Natural killer cell (primary cell): ENCODE measurements at places on chromosomes 4 and X. TPM values are rescaled to one million over a fixed set of nuclear protein-coding genes. Genes with fewer than 3 reads are reported as not detected.

DNA sequence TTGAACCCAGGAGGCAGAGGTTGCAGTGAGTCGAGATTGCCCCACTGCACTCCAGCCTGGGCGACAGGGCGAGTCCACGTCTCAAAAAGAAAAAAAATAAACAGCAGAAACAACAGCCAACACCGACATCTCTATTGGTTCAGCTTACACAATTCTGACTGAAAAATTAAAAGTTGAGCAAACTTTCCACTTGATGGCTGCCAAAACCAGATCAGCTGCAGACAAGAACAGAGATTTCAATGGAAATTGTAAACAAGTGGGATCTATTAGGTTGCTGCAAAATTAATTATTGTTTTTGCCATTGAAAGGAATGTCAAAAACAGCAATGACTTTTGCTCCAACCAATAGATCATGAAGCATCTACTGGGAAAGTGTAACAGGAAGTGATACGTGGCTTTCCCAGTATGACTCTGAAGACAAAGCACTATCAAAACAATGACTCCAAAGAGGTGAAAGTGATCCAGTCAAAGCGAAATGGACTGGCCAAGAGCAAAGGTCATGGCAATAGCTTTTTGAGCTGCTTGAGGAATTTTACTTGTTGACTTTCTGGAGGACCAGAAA, 26.3 kb downstream of the UPF3B start:
- no peak overlapping the region for H3K4me3 ChIP-seq
- no peak for DNase-seq
- peaks cover 2% of the 10 kb centered on the region for H3K4me1 ChIP-seq
- no peaks in the 10 kb centered on the region for H3K36me3 ChIP-seq
- H3K27me3 ChIP-seq: no peaks in the 10 kb centered on the region

The NAP1L3 gene
- total RNA-seq: 1.7 TPM

The SH3RF1 gene
- total RNA-seq: 1.6 TPM

DNA sequence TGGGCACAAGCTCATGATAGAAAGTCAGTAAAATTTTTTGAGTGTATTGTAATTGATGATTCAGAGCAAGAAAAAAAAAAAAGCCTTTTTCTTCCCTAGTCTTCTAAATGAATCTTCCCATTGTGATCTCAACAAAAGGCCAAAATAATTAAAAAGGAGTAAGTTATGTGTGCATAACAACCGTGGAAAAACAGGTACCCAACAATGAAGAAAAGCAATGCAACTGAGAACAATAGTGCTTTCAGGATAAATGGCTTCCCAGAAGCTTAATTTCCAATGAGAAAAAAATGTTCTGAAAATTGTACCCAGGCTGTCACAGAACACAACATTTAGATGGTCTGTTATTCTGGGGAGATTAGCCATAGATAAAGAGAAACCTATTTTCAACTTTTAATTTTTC, 399.0 kb upstream of the AGA start:
- no peaks in the 10 kb centered on the region for H3K4me1 ChIP-seq
- H3K27ac ChIP-seq: no peak overlapping the region
- H3K36me3 ChIP-seq: no peaks in the 10 kb centered on the region
- no peak for DNase-seq
- H3K27me3 ChIP-seq: no peaks in the 10 kb centered on the region
- no peak overlapping the region for H3K4me3 ChIP-seq

The PDZD11 gene
- total RNA-seq: 17.0 TPM

DNA sequence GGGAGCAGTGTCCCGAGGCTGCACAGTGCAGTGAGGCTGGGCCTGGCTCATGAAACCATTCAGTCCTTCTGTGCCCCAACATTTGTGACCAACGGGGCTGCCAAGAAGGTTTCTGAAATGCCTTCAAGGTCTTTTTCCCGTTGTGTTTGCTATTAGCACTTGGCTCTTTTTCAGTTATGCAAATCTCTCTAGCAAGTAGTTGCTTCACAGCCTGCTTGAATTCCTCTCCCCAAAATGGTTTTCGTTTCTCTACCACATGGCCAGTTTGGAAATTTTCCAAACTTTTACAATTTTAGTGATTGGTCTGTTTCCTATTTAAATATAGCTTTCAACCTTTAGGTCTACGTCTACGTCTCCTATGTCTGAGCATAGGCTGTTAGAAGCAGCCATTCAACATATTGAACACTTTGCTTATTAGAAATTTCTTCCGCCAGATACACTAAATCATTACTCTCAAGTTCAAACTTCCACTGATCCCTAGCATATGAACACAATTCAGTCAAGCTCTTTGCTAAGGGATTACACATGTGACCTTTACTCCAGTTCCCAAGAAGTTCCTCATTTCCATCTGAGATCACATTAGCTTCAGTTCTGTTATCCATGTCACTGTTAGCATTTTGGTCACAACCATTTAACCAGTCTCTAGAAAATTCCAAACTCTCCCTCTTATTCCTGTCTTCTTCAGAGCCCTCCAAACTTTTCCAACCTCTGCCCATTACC, 901.8 kb downstream of the GLUD2 start:
- H3K4me1 ChIP-seq: no peaks in the 10 kb centered on the region
- H3K4me3 ChIP-seq: no peak overlapping the region
- H3K27ac ChIP-seq: no peak overlapping the region
- no peak for DNase-seq

- H3K4me1 ChIP-seq: no peaks in the 10 kb centered on the region
- no peak overlapping the region for H3K4me3 ChIP-seq
- H3K27ac ChIP-seq: no peak overlapping the region
- H3K36me3 ChIP-seq: no peaks in the 10 kb centered on the region
Observed at GRCh38 chr4:170193496-170193895, 103.7 kb upstream of the AADAT start.

DNA sequence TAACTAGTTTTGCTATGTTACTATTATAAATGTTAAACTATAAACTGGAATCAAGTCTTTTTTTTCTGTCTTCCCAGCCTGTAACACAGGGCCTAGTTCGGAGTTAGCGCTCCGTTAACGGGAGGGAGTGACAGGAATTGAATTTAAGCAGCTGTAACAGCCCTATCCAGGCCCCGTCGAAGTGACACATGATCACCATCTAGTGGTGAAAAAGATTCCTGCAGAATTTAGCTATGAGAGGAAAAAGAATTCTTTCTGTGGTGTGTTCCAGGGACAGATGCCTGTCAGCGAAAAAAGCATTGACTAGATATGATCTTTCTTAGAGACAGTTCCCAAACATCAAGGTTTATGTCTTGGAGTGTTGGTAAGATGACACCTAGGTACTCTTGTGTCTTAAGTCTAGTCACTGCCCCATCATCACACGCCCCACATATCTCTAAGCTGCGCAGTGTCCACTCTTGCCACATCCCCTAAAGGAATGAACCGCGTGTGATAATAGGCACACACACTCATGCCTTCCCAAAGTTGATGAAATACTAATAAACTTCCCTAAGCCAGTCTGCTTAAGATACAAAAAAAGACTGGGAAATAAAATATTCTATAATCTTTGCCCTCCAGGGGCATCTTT, 2.1 kb downstream of the GAB3 start:
- H3K36me3 ChIP-seq: no peaks in the 10 kb centered on the region
- DNase-seq: no peak
- H3K4me1 ChIP-seq: peaks cover 26% of the 10 kb centered on the region
- H3K27me3 ChIP-seq: no peaks in the 10 kb centered on the region

DNA sequence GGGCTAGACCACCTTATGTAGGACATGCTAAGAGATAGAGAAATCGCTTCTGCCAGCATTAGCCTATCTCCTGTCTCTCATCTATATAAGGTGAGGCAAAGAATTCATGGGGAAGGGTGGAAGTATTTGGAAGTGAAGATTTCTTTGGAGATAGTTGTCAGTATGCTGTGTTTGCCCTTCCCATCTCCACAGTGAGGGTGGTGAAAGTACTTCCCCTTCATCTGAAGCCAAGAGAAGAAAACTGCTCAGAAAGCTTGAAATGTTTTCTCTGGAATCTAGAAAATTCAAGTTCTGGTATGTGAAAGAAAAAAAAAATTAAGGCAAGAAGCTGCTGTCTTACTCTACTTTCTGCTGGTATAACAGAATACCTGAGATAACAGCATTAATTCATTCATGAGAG, 12.3 kb upstream of the ADH5 start:
- DNase-seq: no peak
- no peak overlapping the region for H3K27ac ChIP-seq
- H3K27me3 ChIP-seq: no peaks in the 10 kb centered on the region
- H3K36me3 ChIP-seq: no peaks in the 10 kb centered on the region

GRCh38 chr4:102120846-102121245, 224.4 kb downstream of the SLC39A8 start:
- DNase-seq: no peak
- H3K27ac ChIP-seq: no peak overlapping the region
- H3K4me3 ChIP-seq: no peak overlapping the region
- no peaks in the 10 kb centered on the region for H3K4me1 ChIP-seq
- H3K27me3 ChIP-seq: no peaks in the 10 kb centered on the region
- no peaks in the 10 kb centered on the region for H3K36me3 ChIP-seq

The PARM1 gene
- 0.24 TPM for total RNA-seq

GRCh38 chrX:132591719-132592275, 103.0 kb upstream of the MBNL3 start:
- no peak for DNase-seq
- no peak overlapping the region for H3K27ac ChIP-seq
- H3K27me3 ChIP-seq: no peaks in the 10 kb centered on the region
- H3K4me1 ChIP-seq: no peaks in the 10 kb centered on the region
- no peaks in the 10 kb centered on the region for H3K36me3 ChIP-seq

The TMEM35A gene
- not detected for total RNA-seq

DNA sequence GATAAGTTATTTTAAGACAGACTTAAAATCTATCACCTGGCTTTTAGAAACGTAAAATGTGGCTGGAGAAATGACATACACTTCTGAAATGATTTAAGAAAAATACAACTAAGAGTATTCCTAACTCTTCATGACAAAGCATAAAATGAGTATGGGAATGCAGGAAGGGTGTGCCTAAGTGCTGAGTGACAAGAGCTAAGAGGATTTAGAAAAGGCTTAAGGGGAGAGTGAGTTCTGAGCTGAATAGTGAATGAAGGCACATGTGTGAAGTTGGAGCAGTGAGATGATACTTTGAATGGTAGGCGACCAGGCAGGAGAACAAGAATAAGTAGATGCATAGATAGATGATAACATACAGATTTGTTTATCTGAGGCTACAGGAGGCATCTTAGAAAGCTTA, 458.3 kb upstream of the TENM3 start:
- no peaks in the 10 kb centered on the region for H3K36me3 ChIP-seq
- DNase-seq: no peak
- H3K4me1 ChIP-seq: no peaks in the 10 kb centered on the region
- no peaks in the 10 kb centered on the region for H3K27me3 ChIP-seq

The UGT2B10 gene
- not detected for total RNA-seq

GRCh38 chr4:166174717-166175490, 301.9 kb downstream of the TLL1 start:
- H3K4me3 ChIP-seq: no peak overlapping the region
- H3K4me1 ChIP-seq: no peaks in the 10 kb centered on the region
- no peak for DNase-seq
- no peaks in the 10 kb centered on the region for H3K36me3 ChIP-seq
- no peak overlapping the region for H3K27ac ChIP-seq

GRCh38 chr4:47383829-47384427, 79.6 kb downstream of the COMMD8 start:
- DNase-seq: peak; percentile 45
- no peak overlapping the region for H3K4me3 ChIP-seq
- no peaks in the 10 kb centered on the region for H3K36me3 ChIP-seq

GRCh38 chr4:101184668-101185067, 162.7 kb downstream of the PPP3CA start:
- H3K4me1 ChIP-seq: no peaks in the 10 kb centered on the region
- no peak overlapping the region for H3K4me3 ChIP-seq
- H3K27me3 ChIP-seq: no peaks in the 10 kb centered on the region
- no peak overlapping the region for H3K27ac ChIP-seq
- H3K36me3 ChIP-seq: no peaks in the 10 kb centered on the region

The GRIA3 gene
- total RNA-seq: not detected

The GPR119 gene
- not detected for total RNA-seq

GRCh38 chrX:120474085-120474484, 5.0 kb upstream of the LAMP2 start:
- H3K27me3 ChIP-seq: no peaks in the 10 kb centered on the region
- no peak overlapping the region for H3K27ac ChIP-seq
- H3K4me1 ChIP-seq: no peaks in the 10 kb centered on the region
- no peak overlapping the region for H3K4me3 ChIP-seq
- no peak for DNase-seq
- H3K36me3 ChIP-seq: no peaks in the 10 kb centered on the region

The GUCY1B1 gene
- 2.1 TPM for total RNA-seq

GRCh38 chrX:47577424-47577823, 4.8 kb upstream of the TIMP1 start:
- no peak for DNase-seq
- H3K4me3 ChIP-seq: no peak overlapping the region
- H3K4me1 ChIP-seq: peaks cover 21% of the 10 kb centered on the region
- no peak overlapping the region for H3K27ac ChIP-seq
- H3K27me3 ChIP-seq: no peaks in the 10 kb centered on the region

The MAGEA2 gene
- total RNA-seq: not detected

DNA sequence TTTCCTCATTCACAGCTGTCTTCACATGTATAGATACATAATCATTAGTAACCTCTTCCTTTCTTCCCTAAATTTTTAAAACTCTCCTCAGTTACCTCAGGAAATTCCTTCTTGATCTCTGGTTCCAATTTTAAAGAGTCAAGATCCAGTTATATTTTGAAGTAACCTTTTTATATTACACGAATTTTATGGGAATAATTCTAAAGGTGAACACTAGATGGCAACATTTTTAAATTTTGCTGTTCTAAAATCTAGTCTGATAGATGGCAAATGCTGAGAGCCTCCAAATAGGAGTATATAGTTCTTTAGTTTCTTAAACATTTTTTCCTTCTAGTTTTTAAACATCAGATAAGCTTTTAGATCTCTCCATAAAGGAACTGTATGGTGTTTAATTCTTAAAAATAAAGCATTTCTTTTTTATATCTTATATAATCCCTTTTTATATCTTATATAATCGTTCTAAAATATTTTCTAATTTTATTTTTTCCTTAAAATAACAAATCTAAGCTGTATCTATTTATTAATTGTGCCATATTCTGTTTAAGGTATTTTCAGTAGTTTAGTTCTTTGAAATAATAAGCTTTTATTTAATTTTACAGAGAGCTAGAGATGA, 37.9 kb upstream of the PAPSS1 start:
- no peaks in the 10 kb centered on the region for H3K36me3 ChIP-seq
- no peaks in the 10 kb centered on the region for H3K4me1 ChIP-seq
- no peaks in the 10 kb centered on the region for H3K27me3 ChIP-seq
- peak; percentile 40 for DNase-seq
